Sigmoid colon (tissue), 7 donors: ENCODE measurements at places on chromosomes 4 and X. TPM values are rescaled to one million over a fixed set of nuclear protein-coding genes. Genes with fewer than 3 reads are reported as not detected.

Gene MAGEB6B
- not detected for polyA plus RNA-seq

Gene UGT2B10
- 0.07 TPM for polyA plus RNA-seq

Gene ZNF674
- polyA plus RNA-seq: 1.2 TPM

Gene BEX1
- not detected for polyA plus RNA-seq

Gene FHIP1A
- polyA plus RNA-seq: 3.0 TPM

Gene GJB1
- polyA plus RNA-seq: 65.6 TPM

Gene BMX
- 2.9 TPM for polyA plus RNA-seq

Gene GAGE12H
- not detected for polyA plus RNA-seq

Gene PASD1
- not detected for polyA plus RNA-seq

Gene DNAJB14
- polyA plus RNA-seq: 9.0 TPM

DNA sequence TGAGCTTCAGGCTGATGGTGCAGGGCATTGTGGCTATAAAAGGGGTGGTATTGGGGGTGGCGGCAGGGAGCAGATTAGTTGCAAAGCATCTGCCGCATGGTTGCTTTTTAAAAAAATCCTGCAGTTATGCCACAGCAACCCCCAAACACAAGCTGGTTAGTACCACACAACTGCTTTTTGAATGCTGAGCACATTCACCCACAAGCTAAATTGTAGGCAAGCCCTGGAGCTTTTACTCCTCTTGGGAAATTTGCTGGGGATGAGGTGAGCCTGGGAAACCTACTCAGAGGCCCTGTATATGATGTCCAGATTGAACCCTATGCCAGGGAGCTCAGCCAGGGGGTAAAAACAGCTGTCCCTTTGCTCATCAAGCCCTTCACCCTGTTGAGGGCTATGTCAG, 33.8 kb upstream of the TRIM2 start:
- DNase-seq: no peak

DNA sequence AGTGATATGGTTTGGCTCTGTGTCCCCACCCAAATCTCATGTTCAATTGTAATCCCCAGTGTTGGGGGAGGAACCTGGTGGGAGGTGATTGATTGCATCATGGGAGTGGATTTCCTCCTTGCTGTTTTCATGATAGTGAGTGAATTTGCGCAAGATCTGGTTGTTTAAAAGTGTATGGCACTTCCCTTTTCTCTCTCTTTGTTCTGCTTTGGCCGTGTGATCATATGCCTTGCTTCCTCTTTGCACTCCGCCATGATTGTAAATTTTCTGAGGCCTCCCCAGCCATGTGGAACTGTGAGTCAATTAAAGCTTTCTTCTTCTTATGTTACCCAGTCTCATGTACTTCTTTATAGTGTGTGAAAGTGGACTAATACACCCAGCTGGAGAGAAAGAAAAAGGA, 113.0 kb upstream of the AADAT start:
- DNase-seq: no peak

DNA sequence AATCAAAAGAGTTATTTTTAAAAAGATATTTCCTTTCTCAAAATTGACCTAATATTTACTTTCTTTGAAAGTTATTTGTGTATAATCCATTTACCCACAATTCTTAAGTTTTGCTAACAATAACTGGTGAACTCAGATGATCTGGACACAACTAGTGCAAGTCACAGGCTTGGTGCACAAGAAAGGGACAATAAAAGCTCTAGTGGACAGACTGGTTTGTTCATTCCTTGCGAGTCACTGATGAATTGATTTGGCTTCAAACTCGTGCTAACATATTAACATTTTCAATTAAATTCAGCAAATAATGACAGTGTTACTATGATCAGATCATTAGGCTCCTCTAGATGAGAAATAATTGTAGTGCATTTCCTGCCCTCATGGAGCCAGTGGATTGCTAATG, 169.2 kb downstream of the BMPR1B start:
- no peak for DNase-seq

DNA sequence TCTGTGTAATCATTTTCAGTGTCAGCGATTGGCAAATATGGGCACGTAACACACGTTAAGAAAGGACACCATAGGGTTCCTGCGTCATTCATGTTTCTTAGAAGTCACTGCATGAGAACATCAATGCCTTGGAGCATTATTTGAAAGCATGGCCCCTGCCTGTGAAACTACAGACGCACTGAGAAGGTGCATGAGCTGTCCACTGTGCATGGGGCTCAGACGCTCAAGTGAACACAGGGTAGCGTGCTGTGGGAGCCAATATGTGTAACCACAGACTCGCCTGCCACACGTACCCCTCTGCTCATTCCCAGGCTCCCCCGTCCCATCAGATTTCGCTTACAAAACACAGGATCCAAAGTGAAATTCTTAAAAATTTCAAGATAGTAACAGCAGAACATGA, 6.5 kb downstream of the PPP2R2C start:
- DNase-seq: peak; percentile 25

DNA sequence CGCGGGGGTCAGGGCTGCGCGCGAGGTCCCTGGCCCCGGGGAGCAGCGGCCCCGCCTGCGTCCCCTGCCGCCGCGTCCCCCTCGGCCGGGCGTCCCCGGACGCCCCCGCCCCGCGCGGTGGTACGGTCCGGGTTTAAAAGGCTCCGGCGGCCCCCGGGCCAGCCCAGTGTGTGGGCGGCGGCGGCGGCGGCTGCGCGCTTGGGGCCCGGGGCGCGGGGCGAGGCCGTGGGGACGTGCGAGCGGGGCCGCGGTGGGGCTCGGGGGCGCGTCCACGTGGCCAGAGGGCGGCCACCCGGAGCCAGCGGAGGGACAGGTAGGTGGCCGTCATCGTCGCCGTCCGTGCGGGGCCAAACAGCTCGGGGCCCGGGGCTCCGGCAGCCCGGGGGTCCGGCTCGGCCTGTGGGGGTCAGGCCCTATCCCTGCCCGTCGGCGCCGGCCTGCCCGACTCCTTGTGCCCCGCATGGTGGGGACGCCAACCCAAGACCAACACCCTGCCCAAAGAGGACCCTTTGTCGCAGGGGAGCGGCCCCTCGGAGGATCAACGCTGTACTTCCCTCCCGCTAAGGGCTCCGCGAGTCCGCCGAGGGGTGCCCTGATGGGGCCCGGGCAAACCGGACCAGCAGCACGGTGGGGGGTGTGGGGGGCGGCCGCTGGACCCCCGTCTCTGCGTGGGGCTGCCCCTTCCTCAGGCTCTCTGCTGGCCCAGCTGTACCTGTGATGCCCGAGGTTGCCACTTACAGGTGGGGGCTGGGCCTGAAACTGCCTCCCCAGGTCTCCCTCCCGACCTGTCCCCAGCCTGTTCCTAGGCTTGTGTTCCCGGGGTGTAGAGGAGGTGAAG, at the start of gene PLXNA3:
Gene PLXNA3, plus strand, starts transcription at position 166 of the 838 bp plus-strand sequence. CDS start 1,903 bp downstream, outside the sequence.
- no peak for DNase-seq

DNA sequence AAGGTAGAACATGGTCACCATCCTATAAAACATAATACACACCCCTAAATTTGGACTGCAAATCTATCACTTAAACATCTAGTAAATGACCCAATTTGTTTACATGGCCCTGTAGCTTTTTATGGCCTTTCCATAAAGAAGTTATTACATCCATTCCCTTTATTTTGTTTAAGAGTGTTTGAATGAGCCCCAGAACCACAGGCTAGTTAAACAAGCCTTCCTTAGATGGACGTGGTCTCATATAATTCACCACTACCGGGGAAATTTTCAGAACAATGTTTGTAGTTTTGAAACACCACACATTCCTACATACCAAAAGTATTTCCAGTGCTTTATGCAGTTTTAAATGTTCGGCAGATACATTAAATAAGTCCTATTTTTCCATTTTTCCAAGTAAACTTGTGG, 12.3 kb downstream of the PDGFC start:
- DNase-seq: no peak

GRCh38 chrX:46327566-46328115, 217.6 kb downstream of the ZNF674 start:
- no peak for DNase-seq

- no peak for DNase-seq
These were observed 12.0 kb upstream of the DCHS2 start for GRCh38 chr4:154503598-154503997.

GRCh38 chrX:29890646-29891200, 324.6 kb upstream of the MAGEB2 start:
- no peak for DNase-seq

DNA sequence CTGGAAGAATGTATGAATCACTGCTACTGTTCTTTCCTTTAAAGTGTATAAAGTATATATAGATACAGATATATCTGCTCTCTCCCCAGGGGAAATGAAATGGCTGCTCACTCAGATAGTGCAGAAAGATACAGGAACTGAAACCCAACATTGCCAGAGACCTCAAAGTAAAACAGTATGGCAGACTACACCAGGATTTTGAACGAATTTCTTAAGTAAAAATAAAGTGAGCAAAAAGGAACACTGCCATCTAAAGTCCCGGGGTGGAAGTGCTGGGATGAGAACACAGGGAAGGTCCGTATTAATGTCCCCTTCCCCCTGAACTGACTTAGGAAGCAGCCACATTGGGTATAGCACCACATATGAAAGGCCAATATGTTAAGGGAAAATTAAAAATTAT, 93.4 kb downstream of the TMA16 start:
- no peak for DNase-seq

DNA sequence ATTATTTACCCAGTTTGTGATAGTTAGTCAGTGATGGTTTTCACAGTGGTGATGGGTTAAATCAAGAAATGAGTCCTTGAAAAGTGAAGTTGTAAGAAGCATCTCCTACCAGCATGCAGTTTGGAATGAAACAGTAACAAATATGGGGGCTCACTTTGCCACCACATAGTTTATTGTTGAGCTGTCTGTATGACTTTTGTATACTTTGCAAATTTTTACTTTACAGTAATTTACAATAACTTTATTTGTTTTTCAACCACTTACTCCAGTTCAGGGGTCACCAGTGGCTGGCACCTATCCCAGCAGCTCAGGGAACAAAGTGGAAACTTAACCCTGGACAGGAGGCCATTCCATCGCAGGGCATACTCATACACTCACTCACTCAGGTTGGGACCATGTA, 64.5 kb upstream of the ANKRD50 start:
- DNase-seq: no peak

GRCh38 chrX:107549504-107549903, 78.8 kb upstream of the PRPS1 start:
- no peak for DNase-seq

GRCh38 chrX:135974279-135974856, 580 bp upstream of the MMGT1 start:
- peak; percentile 91 for DNase-seq

DNA sequence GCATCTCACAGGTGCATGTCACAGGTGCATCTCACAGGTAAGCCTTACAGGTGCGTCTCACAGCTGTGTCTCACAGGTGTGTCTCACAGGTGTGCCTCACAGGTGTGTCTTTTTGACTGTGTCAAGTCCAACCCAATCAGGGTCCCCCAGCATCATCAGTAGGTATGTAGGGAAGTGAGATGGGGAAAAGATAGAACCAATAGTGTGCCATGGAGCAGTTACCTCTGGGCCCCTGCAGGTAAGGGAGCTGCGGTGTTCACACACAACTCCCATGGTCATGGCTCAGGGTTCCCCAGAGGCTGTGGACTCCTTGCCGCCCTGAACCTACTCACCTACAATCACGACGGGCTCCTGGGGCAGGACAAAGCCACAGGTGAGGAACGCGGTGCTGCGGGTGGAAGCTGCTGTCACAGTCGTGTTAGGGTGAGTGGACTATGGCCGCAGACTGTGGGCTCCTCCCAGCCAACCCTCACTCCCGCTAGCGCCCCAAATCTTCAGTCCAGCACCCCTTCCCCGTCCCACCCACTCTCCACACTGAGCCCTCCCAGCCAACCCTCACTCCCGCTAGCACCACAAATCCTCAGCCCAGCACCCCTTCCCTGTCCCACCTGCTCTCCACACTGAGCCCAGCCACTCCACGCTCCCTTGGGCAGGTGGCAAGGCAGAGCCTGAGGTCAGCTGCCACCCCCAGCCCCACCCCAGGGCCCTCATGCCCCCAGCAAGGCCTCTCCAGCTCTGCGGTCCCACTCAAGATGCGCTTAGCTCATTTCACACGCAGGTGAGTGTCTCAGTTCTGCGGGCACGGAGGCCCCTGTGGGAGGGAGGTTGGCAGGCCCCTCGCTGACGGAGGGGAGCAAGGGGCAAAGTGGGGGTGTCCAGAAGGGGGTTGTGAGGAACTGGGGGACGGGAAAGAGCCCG, 2.1 kb upstream of the PDE6B start:
- no peak for DNase-seq

- DNase-seq: no peak
These were observed 224.9 kb upstream of the FAT1 start for GRCh38 chr4:186948361-186949242.

DNA sequence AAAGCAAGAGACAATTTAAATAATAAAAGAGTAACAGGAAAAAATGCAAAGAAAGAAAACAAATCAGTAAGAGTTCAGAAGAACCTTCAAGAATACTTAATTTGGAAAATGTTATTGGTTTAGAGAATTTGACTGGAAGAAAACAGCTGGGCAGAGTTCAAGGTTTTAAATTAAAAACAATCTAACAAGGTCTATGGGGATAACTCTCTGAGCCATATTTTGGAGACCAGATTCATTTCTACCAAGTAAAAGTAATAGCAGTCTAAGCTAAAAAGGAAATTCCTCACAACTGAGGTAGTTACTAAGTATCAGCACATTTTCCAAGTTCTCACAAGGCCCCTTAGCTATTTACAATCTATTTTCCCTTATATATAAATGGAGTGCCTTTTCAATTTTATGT, 82.4 kb upstream of the TFDP3 start:
- DNase-seq: no peak

GRCh38 chrX:154131955-154132354, 12.1 kb upstream of the OPN1LW start:
- no peak for DNase-seq
